SK-N-SH treated with all-trans-retinoic acid at 6 μM for 48 hours (cell line): ENCODE measurements at places on chromosomes 4 and X.

- ATAC-seq = peak; percentile 7
Observed at GRCh38 chrX:45774961-45775360, 574.3 kb upstream of the DIPK2B start.

GRCh38 chr4:158313566-158313965 is 103.3 kb downstream of the TMEM144 start:
- ATAC-seq = no peak

DNA sequence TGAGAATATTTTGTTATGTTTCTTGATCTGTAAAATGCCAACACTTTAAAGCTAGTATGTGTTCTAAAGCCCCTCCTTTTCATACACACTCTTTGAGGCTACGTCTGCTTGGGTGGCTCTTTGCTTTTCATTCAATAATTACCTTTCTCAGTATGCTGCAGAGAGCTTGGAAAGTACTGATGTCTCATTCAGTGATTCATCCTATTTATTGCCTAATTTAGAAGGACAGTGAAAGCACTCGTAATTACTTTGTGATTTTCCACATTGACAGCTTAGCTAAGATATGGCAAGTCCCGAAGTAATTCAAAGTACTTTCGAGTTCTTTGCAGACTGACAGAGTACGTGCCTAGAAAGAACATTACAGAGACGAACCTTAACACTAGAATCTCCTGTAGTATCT is 57.2 kb downstream of the BMP15 start:
- no peak for ATAC-seq

DNA sequence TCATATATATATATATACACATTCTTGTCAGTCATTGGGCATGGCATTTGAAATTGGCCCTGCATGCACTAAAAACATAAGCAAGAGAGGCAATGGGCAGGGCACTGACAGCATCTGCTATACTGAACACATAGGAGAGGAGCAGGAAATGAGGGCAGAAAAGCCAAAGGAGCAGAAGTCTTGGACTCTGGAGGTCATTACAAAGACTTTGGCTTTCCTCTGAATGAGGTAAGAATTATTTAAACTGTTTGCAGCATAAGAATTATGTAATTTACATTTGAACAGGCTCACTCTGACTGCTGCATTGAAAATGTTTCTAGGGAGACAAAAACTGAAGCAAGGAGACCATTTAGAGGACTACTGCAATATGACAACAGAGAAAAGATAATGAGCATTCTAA is 396.5 kb downstream of the PRDM5 start:
- ATAC-seq = no peak

DNA sequence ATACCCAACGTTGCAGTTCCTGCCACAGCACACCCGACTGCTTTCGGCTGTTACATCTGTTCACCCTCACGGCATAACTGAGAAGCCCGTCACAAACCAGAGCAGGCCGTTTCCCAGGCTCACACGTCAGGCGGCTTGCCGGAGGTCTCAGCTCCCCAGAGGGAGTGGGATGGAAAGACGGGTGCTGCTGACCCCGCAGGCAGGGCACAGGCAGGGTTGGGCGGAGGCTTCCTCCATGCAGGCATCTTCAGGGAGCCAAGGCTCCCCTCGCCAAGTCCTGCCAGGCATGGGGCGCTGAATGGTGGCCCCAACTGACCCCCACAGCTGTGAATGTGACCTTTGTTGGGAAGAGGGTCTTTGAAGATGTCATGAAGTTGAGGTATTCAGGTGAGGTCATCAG is 57.5 kb downstream of the ACOX3 start:
- no peak for ATAC-seq

DNA sequence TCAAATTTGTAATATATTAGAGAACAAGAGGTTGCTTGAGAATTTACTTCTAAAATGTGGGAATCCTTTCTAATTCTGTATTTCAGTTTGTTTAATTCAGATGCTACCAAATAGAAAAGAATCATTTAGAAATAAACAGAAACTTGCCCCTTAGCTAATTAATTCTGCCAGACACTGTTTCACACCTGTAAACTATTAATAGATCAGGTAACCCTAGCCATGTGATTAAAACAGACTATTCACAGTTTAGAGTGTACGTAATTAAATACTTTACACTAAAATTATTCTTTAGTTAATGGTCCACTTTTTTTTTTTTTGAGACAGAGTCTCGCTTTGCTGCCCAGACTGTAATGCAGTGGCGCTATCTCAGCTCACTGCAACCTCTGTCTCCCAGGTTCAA is 124.0 kb downstream of the PTPN13 start:
- ATAC-seq = no peak

GRCh38 chr4:111952688-111953087 is 192.6 kb upstream of the FAM241A start:
- ATAC-seq = no peak
